ENCODE measurements at places on chromosomes 6 and 20.

DNA sequence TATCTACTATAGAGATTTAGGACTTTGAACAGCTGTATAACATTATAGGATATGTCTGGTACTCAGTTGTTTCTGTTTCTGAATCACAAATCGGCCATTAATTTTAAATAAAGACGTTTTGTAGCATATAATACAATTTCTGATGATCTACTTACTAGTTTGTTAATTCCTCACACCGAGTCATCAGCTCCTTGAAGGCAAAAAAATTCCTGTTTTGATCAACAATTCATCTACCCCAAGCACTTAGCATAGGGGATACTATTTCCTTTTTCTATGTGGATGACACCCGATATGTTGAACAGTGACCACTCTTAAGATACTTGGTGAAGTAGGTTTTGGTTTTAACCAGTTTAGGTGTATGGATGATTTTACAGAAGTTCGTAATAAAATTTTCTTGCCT, 107.3 kb downstream of the NCOA3 start:
- DNase-seq, result peak; percentile 28

DNA sequence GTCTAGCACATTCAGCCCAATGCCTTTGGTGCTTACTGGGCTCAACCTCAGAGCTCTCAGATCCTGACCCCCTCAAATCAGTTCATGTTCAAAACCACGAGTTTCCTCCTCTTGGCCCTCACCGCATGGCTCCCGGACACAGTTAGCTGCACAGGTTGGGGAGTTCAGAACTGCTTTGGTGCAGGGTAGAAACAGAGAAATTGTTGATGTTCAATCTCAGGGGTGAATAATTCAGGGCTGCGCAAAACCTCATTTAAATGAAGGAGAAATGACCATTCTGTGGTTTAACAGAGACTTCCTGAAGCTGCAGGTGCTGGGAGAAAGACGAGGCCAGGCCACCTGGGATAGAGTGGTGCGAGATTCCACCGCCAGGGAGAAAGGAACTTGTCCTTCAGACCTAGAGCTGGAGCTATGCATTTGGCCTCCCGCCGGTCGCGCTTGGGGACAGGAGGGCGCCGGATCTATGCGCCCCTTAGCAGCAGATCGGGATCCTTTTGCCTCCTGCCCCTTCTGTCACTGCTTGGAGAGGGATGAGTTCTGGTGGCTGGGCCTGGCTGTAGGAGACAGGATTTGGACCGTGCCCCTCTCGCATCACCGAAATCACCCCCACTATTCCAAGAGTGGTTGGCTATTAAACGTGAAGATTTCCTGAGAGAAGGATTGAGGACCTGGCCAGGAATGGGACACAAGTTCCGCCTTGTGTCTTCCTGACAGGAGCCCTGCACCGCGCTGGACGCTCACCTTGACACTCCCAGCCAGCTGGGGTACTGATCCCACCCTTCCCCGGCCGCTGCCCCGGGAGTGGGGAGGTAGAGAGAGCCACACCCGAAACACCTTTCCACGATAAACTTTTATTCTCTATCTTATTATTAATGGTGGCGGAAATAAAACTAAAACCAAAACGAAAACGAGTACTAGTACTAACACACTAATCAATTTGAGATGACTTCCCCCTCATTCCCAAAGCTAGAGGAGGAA, 767 bp upstream of the PAX1 start:
- no peak for DNase-seq

- DNase-seq, result peak; percentile 66
Observed at GRCh38 chr20:45788351-45788750, 3.3 kb downstream of the WFDC3 start.

- no peak for DNase-seq
Observed at GRCh38 chr6:12404651-12405050, 114.5 kb downstream of the EDN1 start.

GRCh38 chr6:35596448-35597442, 84.0 kb upstream of the TULP1 start:
- DNase-seq, result no peak

DNA sequence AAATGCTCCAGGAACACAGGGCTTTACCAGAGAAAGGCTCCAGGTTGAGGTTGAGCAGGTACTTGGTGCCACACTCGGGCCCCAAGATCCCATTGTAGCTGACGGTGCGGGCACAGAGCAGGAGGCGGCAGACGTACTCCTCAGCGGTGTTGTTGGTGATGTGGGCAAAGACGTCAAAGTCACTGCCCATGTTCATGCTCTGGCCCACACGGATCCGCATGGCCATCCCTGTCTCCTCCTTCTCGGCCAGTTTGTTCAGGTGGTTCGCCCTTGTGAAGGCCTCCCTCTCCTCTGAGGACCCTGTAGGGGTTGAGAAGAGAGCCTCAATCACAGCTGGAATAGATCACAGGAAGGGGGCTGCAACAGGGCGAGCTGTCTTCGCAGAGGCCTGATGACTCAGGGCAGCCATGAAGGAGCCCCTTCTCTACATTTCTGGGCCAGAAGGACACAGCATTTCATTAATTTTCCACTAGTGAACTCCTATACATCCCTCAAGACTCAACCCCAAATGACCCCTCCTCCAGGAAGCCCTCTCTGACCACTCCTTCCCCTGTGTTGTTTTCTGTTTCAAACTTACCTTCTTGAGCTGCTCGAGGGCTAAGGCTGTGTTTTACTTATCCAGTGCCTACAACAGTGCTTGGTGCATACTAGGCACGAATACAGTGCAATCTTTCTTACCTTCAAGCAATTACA, 26.8 kb downstream of the TGM2 start:
- no peak for DNase-seq

DNA sequence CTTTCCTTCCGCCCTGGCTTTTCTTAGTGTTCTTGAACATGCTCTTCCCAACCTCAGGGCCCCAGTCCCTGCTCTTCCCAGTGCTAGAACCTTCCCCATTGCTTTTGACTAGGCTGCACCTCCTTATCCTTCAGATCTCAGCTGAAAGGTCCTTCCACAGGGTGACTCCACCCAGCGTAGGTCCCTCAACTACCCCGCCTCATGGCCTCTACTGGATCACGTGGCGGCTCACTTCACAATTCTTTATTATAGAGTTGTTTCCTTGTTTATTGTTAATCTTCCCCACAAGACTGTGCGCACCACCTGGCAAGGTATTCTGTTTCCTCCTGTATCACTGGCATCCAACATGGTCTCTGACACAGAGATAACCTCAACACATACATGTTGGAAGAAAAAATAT, 31.2 kb downstream of the TTLL9 start:
- no peak for DNase-seq

GRCh38 chr6:107618672-107619071, 128.8 kb downstream of the SOBP start:
- DNase-seq, result no peak

GRCh38 chr6:98650941-98651340, 183.4 kb upstream of the POU3F2 start:
- no peak for DNase-seq

- DNase-seq, result no peak
Observed at GRCh38 chr6:100382031-100382430, 82.7 kb downstream of the SIM1 start.

- DNase-seq, result peak; percentile 97
Observed at GRCh38 chr6:137958811-137959565, 91.9 kb downstream of the TNFAIP3 start.

- DNase-seq, result no peak
Observed at GRCh38 chr6:41392246-41392645, 56.8 kb downstream of the NCR2 start.

GRCh38 chr20:47800623-47801022, 15.3 kb upstream of the SULF2 start:
- no peak for DNase-seq

GRCh38 chr20:6401893-6402557, 279.2 kb upstream of the FERMT1 start:
- DNase-seq, result no peak

DNA sequence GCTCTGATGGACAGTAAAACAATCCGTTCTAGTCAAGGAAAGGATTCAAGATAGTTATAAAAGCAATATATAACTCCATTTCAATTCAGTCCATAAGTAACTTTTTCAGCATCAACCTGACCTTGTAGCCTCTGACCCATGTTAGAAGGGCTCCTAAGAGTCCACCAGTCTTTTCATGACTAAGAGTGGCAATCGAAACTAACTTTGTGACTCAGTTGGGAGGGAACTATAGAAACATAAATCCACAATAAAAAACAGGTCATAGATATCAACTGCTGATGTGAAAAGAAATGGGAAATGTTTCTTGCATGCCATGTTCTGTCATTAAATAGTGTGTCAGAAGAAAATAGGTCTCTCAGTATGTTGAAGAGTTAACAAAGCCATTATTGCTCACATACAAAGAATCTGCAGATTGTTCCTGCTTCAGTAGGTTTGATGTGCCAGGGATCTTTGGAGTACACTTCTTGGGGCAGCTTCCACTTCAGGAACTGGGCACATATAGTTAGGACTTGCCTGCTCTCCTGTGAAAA, 16.2 kb upstream of the RBL1 start:
- no peak for DNase-seq

DNA sequence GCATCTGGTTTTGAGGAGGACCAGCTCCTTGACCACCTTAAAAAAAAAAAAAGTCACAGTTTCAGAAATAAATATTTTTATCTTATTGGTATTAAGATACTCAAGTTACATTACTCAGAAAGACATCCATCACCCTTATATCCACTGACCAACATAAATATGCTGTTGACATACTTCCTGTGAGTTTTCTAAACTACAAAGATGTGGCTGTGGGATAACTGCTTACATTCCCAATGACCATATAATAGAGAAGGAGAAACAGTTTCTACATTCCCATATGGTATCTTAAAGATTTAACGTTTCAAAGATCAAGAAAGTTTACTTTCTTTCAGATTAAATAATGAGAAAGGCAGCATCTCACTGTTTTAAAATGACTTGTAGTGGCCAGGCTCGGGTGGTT, 46.3 kb downstream of the TP53INP2 start:
- DNase-seq, result no peak

DNA sequence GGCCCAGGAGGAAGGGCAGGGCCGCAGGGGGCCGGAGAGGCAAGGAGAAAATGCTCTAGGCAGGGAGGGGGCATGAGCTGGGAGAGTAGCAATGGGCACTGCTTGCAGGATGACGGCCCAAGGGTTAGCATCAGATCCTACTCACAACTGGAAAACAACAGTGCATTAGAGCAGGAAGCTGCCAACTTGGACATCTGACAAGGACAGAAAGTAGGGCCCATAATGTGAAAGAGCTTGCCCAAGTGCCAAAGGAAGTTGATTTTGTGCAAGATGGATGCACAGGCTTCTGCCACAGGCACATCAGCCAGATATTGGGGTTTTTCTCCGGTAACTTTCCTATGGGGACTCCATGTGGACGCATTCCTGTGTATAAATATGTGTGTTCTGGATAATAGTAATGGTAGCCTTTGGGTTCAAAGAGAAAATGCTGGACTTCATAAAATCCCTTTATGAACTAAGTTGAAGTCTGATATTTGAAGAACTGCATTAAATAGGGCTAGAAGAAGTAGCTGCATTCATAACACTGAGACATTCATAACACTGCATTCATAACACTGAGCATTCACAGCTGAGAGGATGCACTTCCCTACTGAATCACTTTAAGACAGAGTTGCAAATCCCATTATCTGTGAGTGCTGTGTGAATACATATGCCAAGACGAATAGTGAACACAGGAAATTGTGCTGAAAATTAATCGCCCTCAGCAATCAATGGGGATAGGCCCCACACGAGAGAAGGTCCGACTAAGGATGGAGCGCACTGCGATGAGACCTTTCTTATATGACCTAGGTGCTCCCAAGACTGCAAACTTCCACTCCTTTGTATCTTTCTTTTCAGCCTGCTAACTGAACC, 235.6 kb upstream of the PRDM1 start:
- no peak for DNase-seq

GRCh38 chr6:154169193-154169847, 130.3 kb downstream of the OPRM1 start:
- peak; percentile 54 for DNase-seq

DNA sequence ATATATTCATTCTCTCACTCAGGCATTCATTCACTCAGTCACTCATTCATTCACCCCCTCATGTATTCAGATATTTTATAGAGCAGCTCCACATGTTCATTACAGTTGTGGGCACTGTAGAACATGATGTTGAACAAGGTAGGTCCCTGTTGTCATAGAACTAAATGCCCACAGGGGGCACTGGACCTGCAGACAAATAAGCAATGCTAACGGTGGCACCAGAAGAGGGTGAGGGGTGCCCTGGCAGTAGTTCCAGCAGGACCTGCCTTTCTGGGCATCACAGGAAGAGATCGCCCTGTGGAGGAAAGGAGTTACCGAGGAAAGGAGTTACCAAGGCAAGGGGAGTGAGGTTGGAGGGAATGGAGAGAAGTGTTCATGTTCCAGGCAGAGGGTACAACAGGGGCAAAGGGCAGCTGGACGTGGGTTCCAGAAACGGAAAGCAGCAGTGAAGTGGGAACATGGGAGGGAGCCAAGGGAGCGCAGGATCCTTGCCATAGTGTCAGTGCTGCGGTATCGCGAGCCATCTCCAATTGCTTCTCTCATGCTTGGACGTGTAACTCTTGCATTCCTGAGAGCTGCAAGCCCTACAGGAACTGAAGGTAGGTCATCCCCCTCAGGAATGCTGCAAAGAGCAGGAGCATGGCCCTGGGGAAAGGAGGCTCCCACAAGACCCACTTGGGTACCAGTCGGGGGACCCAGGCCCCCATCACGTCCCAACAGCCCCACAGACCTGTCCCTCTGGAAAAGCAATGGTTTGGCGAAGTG, 128.2 kb downstream of the EDN3 start:
- peak; percentile 26 for DNase-seq

DNA sequence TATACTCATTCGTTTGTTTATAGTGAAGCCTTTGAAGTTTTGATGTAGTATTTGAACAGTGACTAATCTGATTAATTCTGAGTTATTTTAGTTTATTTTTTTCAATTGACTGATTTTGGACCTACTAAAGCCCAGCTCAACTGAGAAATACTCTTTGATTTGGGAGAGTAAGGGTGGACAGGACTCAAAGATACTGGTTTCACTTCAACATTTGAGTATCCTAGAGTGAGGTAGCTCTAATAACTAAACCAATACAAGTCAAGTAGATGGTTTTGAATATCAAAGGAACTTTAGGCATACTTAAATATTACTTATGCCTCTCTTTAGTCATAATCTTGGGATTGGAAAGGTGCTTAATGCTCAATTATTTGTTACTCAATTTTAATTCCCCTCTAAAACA, 65.6 kb downstream of the ZNF292 start:
- no peak for DNase-seq

GRCh38 chr6:160137989-160138835, 16.6 kb downstream of the SLC22A1 start:
- peak; percentile 11 for DNase-seq

- no peak for DNase-seq
Observed at GRCh38 chr6:72371473-72371872, 250.4 kb upstream of the KCNQ5 start.

GRCh38 chr20:36125097-36125496, 29.4 kb upstream of the EPB41L1 start:
- DNase-seq, result no peak

DNA sequence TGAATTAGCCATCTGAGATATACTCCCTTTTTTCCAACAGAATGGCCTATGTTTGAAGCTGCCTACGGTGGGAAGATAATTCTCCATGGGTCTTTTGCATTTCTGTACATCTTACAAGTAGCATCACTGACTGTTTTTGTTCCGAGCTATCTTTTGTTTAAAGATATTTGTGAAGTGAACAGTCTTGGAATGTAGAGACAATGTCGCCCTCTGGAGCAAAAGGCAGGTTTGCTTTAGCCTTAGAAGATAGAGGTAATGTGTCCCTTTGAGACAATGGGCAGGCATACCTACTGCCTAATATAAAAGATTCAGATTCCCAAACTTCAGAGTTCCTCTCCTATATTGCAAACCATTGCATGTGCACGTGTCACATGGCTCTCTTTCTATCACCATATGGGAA, 347.8 kb upstream of the CNR1 start:
- DNase-seq, result no peak
